Natural killer cell (primary cell): ENCODE measurements at places on chromosomes 7 and 10. TPM values are rescaled to one million over a fixed set of nuclear protein-coding genes. Genes with fewer than 3 reads are reported as not detected.

DNA sequence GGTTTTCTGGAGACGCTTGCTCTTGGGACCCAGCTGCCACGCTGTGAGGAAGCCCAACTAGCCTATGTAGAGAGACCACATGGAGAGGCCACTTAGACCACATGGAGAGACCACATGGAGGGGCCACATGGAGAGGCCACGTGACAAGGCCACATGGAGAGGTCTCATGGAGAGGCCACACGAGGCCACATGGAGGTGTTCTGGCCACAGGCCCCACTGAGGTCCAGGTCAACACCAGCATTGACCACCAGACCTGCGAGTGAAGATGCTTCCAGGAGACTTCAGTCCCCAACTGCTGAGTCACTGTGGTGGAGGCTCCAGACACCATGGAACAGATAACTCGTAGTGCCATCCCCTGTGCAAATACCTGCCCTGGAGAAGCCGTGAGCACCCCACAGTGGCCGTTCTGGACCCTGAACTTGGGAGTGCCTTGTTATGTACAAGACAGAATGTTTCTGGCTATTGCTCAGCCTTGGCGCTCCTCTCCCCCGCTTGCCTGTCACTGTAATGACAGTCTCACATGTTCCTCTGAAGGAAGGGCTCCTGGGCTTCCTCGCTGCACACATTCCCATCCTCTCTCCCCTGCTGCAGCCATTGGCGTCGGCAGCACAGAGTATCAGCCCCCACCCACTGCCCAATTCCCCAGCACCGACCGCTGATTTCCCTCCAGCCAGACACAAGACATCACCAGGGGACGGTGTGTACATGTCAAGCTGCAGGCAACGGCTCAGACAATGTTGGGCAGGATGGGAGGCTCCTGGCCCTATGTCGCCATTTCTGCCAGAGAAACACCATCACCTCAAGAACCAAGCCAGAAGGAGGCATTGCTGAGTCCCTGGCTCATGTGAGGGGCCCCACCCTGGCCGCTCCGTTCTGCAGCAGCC is 49.0 kb upstream of the TNRC18 start:
- DNase-seq = no peak

GRCh38 chr7:43201912-43202311 is 89.5 kb downstream of the HECW1 start:
- no peak for DNase-seq

- no peak for DNase-seq
These were observed 735 bp downstream of the ZNF394 start for GRCh38 chr7:99499371-99499720.

- DNase-seq = no peak
These were observed 8.7 kb downstream of the VIPR2 start for GRCh38 chr7:159136013-159136412.

DNA sequence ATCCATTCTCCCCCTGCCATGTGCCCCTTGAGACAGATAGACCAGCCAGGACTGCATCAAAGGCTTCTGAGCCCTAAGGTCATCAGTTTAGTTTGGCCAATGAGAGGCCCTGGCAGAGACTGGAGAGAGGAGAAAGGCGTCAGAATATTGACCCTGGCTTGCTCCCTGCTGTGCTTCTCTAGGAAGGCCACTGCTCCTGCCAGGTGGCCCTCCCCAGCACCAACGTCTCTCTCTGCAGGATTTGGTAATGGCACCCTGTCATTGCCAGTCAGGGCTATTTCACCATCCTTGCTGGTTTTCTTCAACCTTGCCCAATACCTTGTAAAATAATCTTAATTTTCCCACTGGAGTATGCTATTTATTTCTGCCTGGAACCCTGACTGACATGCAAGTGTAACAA is 38.8 kb upstream of the ZRANB1 start:
- no peak for DNase-seq

DNA sequence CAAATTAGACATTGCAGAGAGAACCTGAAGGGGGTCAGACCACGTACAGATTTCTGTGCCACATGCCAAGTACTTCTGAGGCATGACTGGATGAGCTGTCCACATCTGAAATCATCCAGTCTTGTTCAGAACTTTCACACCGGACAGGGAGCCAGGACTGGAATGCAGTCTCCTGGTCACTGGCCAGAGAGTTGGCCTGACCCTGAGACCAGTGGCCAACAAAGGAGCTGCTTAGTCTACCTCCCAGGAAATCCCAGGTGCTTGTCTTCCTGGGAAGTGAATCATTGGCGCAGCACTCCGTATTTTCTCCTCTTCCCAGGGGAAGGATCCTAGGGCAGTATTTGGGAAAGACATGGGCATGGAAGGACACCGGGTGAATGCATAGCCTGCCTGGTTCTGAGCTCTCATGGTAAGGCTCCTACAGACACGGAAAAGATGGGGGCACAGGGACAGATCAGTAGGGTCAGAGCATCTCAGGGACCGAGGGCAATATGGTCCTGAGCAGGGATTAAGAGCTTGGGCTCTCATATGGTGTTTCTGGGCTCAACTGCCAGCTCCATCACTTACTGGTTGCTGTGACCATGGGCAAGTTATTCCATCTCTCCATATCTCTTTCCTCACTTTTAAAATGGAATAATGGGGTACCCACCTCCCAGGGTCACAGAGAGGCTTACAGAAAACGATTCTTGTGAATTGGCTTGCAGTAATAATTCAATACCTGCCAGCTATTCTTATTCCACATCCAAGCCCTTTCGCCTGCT is 1.3 kb upstream of the SCD start:
- DNase-seq = no peak

DNA sequence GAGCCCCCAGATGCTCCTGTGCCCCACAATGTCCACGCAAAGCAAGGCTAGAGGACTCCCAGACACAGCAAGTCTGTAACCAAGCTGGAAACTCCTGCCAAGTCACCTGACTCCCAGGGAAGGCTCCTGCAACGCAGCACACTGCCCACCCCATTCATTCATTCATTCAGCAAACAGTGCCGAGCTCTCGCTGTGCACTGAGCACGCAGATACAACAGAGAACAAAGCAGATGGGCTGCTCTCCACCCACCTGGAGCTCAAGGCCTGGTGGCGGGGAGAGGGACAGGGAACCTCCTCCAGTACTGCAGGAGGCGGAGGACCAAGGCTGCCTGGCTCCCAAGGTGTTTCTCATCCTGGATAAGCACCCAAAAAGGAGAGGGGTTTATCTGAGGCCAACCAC is 8.6 kb downstream of the KCNH2 start:
- DNase-seq = no peak

DNA sequence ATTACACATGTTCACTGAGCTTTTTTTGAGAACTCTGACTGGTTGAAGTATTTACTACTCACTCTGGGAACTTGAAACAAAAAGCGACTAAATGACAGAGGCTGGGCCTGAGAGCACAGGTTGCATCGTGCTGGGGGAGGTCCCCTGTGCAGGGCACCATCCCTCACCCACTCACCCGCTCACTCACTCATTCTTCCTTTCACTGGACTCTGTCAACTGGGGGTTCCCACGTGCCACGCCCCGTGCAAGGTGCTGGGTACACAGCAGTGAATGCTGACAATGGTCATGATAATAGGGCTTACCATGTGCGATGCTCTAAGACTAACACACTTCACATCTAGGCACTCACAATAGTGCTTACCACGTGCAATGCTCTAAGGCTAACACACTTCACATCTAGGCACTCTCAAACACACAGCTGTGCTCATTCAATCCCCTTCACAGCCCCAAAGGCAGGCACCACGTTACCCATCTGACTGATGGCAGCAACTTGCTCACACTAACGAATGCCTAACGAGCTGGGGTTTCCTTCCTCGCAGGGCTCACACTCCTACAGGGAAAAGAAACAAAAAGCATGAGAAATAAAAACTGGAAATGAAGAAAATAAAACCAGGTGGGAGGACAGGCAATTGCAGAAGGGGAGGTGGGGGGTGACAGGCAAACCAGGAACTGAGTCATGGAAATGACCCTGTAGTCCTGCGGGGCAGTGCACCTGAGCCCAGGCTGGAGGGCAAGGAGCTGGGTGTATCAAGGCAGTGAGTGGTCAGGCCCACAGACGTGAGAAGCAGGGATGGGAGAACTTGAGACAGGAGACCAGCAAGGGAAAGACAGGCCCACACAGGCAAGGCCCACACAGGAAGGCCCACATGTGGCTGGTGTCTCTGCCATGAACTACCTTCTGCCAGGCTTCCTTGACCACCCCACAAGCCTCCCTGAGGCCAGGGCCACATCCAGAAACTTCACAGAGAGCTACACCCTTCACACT is 147.0 kb upstream of the FAM20C start:
- no peak for DNase-seq

DNA sequence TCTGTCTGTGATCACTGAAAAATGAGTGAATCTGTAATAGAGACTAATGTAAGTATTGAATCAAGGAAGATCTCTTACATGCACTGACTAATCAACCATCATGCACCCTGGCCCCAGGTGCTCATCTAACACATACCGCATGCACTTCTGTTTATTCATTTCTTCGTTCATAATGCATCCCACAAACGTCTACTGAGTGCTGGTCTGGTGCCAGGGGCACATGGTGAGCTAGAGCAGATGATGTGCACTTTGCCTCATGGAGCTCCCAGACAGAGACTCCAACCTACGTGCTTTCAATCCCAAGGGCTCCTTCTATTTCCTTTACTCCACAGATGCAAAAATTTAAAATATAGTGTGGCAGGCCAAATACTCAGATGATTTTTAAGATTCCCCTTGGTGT is 10.7 kb downstream of the C10orf90 start:
- no peak for DNase-seq

- peak; percentile 21 for DNase-seq
These were observed 59.9 kb downstream of the ALOX5 start for GRCh38 chr10:45433716-45434469.

DNA sequence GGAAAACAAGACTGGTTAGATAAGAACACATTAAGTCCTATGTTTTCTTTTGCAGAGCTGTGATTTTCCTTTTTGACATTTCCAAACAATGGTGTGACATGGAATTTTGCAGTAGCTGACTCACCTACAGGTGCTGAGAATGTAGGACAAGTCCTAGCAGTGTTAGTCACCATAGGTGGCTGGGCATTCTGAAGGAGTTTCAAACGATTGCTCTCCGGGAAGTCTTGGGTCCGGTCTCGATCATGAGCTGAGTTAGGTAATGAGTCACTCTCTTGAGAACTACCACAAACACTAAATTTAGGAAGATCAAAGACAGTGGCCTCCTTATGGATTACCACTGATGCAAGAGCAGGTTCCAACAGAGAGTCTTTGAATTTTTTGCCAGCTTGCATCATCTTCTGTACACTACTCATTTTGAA is 3.6 kb downstream of the FIGNL1 start:
- DNase-seq = no peak

- DNase-seq = no peak
These were observed 93.0 kb downstream of the ARHGAP22 start for GRCh38 chr10:48511875-48512231.

DNA sequence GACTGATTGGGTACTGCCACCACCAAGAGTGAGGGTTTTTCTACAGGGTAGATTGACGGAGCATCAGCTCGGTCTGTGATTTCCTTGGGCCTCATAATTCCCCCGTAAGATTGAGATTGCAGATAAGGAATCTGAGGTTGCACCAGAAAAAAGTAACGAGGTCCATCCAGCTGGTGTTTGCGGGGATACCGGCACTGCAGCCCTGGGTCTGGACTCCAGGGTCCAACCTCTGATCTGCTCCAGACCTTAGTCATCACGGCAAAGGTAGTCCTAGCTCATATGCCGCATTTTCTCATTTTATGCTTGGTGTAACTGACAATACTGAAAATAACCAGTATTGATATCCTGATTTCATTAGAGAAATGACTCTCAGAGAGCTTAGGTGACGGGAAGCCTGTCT is 3.9 kb downstream of the CARD11 start:
- no peak for DNase-seq

GRCh38 chr7:116528008-116528789 is 3.4 kb downstream of the CAV1 start:
- no peak for DNase-seq

- no peak for DNase-seq
These were observed 32.5 kb downstream of the DYDC1 start for GRCh38 chr10:80324086-80324485.

DNA sequence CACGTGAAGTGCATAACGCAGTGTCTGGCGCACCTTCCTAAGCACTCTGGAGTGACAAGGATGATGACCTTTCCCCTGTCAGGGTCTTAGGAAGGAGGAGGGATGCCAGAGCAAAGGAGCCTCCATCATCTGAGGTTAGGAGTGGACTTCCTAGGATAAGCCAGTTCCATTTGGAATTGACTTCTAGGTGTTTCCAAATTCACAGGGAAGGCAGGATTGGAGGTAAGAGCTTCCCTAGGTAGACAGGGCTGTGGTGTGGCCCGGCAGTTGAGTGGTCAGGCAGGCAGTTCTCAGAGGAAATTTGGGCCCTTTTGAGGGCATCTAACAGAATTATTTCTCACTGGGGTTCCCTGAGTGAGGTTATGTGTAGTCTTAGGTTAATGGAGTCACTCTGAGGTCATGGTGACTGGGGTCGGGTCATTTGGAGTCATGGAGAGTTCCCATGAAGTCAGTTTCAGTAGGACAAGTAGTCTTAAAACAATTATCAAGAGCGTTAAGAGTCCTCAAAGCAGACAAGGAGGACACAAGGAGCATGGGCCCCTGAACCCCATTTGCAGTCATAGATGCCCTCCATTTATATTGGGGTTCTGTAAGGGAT is 8.2 kb downstream of the PPIF start:
- no peak for DNase-seq

DNA sequence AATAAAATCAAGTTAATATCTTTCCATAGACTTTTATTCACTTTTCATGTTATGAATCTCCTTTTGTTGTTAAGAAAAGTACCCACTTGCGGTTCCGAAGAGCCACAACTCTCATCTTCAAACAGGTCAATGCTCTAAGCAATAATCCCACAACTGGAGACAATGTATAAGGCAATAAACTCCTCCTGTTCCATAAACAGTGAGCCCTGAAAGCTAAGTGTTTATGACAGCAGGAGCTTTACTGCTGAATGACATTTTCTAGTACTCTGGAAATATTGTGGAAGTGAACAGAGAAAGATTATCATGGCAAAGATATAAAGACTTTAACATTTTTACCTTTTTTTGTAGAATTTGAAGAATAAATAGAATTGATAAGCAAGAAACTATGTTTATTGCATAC is 213.5 kb upstream of the MBL2 start:
- no peak for DNase-seq

GRCh38 chr7:20594023-20594422 is 21.4 kb upstream of the ABCB5 start:
- DNase-seq = no peak

GRCh38 chr7:127413962-127414361 is 21.5 kb upstream of the ZNF800 start:
- DNase-seq = no peak

- no peak for DNase-seq
These were observed 24.1 kb downstream of the OR6B1 start for GRCh38 chr7:144024213-144024612.

- no peak for DNase-seq
These were observed 211.9 kb downstream of the GALNT17 start for GRCh38 chr7:71343892-71344291.

GRCh38 chr7:217781-218180 is 25.4 kb downstream of the FAM20C start:
- no peak for DNase-seq

The MYL10 gene
- total RNA-seq = not detected

The SLC16A9 gene
- total RNA-seq = not detected

The CCL24 gene
- not detected for total RNA-seq

The UNCX gene
- total RNA-seq = not detected

The POM121L12 gene
- not detected for total RNA-seq

The ZNF33B gene
- 25.6 TPM for total RNA-seq

The IFIT1 gene
- total RNA-seq = 4.9 TPM

The SPDYE9 gene
- not detected for total RNA-seq
